ENCODE measurements at places on chromosomes 1 and 21.

DNA sequence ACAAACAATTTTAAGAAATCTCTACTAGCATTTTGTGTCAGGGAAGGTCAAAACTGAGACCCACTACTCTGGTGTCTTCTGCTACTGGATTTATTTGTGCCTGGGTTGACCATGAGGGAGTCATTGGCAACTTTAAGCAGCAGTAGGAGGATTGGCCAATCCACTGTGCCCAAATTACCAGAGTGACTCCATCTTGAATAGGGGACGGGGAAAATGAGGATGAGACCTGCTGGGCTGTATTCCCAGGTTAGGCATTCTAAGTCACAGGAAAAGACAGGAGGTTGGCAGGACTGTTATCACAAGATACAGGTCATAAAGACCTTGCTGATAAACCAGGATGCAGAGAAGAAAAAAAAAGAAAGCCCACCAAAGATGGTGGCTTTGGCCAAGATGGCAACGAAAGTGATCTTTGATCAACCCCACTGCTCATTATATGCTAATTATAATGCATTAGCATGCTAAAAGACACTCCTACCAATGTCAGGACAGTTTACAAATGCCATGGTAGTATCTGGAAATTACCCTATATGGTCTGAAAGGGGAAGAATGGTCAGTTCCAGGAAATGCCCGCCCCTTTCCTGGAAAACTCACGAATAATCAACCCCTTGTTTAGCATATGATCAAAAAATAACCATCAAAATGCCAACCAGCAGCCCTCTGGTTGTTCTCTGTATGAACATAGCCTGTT, 200.9 kb downstream of the LTN1 start:
- no peak for DNase-seq

DNA sequence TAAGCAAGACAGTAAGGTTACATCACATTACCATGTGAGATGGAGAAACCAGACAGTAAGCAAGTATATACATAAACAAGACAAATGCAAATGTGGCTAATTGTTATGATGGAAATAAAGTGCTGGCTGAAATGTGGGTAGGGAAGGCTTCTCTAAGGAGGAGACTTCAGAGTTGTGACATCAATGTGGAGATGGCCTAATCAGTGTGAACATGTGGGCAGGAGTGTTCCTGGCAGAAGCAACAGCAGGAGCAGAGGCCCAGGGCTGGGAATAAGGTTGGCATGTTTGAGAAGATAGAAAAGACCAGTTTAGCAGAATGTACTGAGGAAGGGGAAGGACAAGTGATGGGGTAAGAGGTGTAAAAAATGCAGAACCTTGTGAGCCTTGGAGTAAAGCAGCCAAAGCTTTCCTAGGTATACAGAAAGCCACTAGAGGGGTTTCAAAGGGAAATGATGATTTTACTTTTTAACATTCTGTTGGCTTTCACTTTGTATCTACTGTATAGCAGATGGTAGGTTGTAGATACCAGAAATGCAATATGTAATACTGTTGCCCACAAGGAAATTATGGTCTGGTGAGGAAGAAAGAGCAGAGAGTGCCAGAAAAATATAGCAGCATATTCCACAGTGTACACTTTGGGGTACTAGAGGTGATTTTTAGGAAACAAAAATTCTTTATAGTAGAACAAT, 197.4 kb downstream of the FGGY start:
- DNase-seq, result no peak

DNA sequence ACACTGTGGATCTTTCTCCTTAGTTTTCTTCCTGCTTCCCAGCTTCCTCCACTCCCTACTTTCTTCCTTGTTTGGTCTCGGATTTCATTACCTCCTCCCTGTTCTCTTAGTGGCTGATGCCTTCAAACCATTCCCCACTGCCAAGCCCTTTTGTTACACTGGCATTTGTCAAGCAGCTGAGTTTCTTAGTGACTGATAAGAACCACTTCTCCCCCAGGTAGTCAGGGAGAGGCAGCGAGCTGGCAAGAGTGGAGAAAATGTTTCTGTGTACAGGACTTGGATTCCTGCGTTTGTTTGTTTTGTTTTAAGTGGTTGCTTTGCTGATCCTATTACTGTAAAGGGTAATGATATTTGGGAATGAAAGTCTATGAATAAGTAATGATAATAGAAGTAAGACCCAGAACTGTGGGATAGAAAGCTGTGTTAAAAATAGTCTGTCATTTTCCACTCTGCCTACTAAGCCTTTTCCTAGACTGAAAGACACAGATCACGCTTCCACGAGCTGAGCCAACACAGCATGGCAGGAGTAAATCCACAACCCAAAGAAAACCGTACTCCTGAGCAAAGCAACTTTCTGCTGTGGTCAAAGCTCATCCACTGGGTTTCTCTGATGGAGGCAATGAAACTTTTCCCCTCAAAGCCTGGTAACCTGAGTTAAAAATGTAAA, 10.1 kb upstream of the SERTAD4 start:
- DNase-seq, result no peak

- no peak for DNase-seq
Observed at GRCh38 chr21:44829507-44830092, 11.7 kb upstream of the SUMO3 start.

- peak; percentile 60 for DNase-seq
Observed at GRCh38 chr1:26838474-26839338, 12.2 kb downstream of the ZDHHC18 start.

DNA sequence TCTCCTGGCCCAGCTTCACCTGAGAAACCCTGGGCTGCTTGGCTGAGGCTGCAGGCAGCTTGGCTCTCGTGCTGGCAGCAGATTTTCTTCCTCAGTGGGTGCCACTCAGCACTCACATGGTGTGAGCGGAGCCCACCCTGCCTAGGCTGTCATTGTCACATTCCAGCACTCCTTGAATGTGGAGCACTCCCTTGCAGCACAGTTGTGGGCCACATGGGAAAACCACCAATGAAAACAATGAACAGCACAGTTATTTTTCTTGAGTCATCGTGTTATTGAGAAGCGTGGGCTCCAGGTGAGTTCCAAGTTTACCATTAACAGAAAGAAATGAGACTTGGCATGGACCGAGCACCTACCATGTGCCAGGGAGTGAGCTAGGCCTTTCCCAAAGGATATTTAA, 27.2 kb upstream of the TRIM67 start:
- no peak for DNase-seq

DNA sequence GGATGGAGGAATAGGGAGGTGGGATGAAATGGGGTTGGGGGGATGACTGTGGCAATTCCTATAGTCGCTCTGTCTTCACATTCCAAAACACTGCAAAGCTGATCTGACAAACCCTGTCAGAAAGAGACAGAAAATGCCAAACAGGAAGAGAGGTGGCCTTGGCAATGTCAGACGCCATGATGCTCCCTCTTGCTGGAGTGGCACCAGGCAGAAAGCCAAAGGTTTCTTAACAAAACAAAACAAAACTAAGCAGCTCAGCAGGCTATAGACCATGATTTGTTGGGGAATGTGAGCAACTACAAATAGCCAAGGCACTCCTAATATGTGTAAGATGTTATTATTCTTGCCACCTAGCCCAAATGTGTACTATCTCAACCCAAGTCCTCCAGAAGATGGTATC, 42.9 kb upstream of the PLA2G2C start:
- no peak for DNase-seq

DNA sequence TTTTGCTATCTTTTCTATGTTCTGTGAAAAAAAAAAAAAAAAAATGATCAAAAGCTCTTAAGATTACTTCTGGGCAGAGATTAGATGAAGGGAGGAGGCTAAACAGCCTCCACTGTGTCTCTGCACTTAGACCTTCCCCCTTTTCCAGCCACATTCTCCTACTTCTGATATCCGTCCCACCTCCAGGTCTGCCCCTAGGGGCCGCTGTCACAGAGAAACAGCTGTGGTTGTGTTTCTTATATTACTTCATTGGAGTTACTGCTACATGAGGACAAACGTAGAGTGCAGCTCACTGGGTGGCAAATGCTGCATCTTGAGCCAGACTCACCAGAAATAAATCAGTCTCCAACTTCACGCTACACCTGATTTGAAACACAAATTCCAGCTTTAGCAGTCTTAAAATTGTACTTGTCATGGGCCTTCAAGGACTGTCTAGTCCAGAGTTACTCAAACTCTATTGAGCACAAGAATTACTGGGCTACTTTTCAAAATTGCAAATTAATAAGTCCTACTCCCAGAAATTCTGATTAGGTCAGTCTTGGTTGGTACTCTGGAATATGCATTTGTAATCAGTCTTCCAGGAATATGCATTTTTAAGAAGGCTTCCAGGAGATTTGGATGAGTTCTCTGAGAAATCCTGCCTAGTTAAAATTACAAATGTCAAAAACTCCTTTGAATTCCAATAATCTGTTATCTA, 125.2 kb upstream of the PTBP2 start:
- no peak for DNase-seq

GRCh38 chr1:12081648-12082396, 18.7 kb downstream of the TNFRSF8 start:
- DNase-seq, result no peak

DNA sequence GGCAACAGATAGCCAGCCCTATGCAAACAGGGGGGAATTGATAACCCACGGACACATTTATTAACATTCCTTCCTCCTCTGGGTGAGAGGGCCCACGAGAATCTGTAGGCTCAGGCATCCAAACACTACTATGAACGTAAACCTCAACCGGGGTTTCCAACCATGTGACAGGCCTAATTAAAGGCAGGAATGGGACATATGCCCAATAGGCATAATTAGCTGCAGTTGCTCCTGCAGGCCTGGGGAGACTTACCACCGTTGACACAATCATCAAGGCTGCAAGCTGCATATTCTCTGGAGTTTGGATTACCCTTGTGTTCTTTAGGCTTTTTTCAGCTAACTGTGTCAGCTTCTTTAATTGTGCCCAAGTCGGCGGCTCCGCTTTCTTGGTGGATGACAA, 22.2 kb upstream of the GBP1 start:
- DNase-seq, result no peak

- DNase-seq, result peak; percentile 47
Observed at GRCh38 chr1:39919545-39919944, 17.8 kb upstream of the MYCL start.

GRCh38 chr1:9250411-9251381, 16.1 kb downstream of the H6PD start:
- no peak for DNase-seq

- DNase-seq, result no peak
Observed at GRCh38 chr1:25996966-25997827, 666 bp downstream of the PAFAH2 start.

DNA sequence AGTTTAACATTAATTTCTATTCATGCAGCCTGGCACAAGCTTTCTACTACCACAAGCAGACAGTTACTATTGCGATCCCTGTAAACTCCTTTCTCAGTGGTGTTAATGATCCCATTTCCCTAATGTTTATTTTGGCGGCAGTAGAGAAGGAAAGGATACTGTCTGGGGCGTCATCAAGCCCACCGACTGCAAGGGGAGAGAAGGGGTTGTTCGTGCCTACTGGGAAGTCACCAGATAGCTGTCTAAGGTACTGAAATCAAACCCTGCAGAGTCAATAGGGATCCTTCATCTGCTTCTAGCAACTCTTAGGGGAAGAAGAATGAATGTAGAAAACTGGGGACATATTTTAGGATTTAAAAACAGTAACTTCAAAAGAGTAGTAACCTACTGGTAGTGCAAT, 95.2 kb upstream of the ADAR start:
- no peak for DNase-seq

- peak; percentile 63 for DNase-seq
Observed at GRCh38 chr1:88684482-88685258, 597 bp downstream of the PKN2 start.

DNA sequence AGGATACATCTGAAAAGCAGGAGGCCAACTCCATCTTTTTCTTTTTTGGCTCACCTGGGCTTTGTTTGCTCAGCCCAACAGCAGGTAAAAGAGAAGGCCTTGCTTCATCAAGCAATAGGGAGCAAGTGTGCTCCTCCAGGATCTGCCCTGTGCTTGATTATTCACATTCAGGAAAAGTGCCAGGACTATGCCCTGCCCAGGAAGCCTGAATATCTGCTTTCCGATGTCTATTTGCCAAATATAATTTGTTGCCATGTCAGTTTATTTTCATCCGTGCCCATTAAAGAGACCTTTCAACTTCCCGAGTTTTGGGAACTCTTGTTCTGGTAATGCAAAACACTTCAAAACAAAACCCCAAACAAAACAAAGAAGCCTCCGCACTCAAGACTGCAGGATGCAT, 185.3 kb downstream of the CDC7 start:
- no peak for DNase-seq
